ENCODE measurements at places on chromosomes 7 and 10.

GRCh38 chr7:1193593-1194424 lies 33.8 kb upstream of the ZFAND2A start:
- DNase-seq, result peak; percentile 60

GRCh38 chr7:28871631-28872030 lies 86.5 kb downstream of the TRIL start:
- no peak for DNase-seq

GRCh38 chr10:78372806-78373205 lies 339.1 kb downstream of the RPS24 start:
- DNase-seq, result no peak

DNA sequence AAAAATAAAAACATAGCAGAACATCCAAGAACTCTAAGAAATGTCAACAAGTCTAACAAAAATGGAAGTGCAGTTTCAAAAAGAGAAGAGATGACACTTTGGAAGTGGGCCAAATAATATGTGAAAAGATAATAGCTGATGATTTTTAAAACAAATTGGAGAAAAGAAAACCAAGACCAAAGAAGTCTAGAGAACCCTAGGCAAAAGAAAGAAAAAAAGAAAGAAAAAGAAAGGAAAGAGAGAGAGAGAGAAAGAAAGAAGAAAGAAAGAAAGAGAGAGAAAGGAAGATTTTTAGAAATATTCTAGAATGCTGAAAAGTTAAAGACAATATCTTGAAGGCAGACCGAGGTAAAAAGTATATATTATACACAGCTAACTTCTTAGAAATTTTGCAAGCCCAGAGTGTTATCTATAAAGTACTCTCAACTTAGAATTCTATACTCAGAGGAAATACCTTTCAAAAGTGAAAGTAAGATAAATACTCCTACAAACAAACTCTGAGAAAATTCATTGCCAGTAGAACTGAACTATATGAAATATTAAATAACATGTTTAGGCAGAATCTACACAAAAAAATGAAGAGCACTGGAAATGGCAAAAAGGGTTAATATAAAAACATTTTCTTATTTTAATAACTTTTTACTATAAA lies 138.7 kb upstream of the SMIM30 start:
- DNase-seq, result no peak

DNA sequence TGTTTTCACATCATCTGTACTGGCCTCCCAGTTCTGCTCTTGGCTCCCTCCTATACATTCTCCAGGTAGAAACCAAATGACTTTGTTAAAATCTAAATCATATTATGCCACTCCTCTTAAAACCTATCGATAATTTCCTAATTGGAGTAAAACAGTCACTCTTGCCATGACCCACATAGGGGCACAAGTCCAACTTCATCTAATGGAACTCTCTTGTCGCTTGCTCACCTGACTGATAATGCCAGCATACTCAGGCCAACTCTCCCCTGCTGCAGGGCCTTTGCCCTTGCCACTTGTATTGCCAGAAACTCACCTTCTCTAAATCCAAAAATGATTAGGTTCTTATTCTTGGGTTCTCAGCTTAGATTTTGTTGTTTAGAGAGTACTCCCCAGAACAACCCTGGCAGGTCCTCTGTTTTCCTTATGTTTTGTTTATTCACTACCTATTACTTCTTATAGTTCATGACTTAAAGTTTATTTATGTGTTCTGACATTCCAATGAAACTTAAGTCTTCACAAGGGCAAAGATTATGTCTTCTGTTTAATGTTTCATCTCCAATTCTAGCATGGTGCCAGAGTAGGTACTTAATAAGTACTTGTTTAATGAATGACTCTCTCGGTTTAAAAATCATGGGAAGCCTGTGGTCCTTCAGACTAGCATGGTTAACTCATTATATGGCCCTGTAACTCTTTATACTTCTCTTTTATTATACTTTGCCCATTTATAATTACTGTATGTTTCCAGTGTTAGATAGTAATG lies 345.9 kb upstream of the SMIM30 start:
- no peak for DNase-seq

- DNase-seq, result peak; percentile 81
Measured at GRCh38 chr10:44932517-44933450, 21.6 kb downstream of the TMEM72 start.

GRCh38 chr7:140873434-140873833 lies 51.3 kb downstream of the BRAF start:
- no peak for DNase-seq

DNA sequence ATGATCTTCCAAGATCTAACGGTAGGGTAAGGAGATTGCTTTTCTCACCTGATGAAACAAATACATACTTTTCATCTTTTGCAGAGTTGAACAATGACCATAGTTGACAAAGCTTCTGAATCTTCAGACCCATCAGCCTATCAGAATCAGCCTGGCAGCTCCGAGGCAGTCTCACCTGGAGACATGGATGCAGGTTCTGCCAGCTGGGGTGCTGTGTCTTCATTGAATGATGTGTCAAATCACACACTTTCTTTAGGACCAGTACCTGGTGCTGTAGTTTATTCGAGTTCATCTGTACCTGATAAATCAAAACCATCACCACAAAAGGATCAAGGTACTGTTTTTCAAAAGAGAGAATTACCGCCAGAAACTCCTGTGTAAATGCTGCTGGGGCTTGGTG lies 79.9 kb downstream of the ANKRD61 start:
- DNase-seq, result no peak

DNA sequence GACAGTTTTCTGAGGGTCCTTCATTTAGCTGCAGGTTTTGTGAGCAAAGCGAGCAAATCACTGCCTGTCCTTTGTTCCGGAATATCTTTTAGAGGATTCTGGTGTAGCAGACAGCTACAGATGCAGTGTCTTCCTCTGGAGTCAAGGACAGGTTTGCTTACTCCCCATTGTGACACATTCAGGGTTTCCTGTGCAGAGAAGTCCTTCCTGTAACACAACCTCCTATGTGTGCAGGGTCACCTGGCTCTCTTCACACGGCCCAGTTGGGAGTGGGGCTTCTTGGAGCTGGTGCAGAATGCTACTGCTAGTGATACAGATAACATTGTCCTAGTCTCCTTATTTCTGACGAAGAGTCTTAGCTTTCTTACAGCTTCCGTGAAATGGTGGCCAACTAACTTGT lies 47.9 kb downstream of the RBM33 start:
- DNase-seq, result no peak

GRCh38 chr10:3882855-3883254 lies 97.8 kb upstream of the KLF6 start:
- DNase-seq, result no peak

GRCh38 chr7:98755138-98755898 lies 114.5 kb downstream of the TMEM130 start:
- DNase-seq, result no peak
